Activated CD4-positive, alpha-beta T cell treated with anti-CD3 and anti-CD28 coated beads for 36 hours (primary cell): ENCODE measurements at places on chromosomes 5 and 9. TPM values are rescaled to one million over a fixed set of nuclear protein-coding genes. Genes with fewer than 3 reads are reported as not detected.
A peak's percentile ranks its signal among the peaks of the same experiment; 100 is the strongest.

The RLN2 gene
- 4.9 TPM for total RNA-seq

GRCh38 chr9:126327006-126327713 lies 531 bp downstream of the MVB12B start:
- peaks cover 36% of the 10 kb centered on the region for H3K4me1 ChIP-seq
- peaks cover 2% of the 10 kb centered on the region for H3K27me3 ChIP-seq
- peaks cover 2% of the 10 kb centered on the region for H3K36me3 ChIP-seq
- peak; percentile 33 for DNase-seq

- H3K36me3 ChIP-seq = no peaks in the 10 kb centered on the region
- H3K27me3 ChIP-seq = no peaks in the 10 kb centered on the region
- no peak overlapping the region for H3K27ac ChIP-seq
- no peaks in the 10 kb centered on the region for H3K4me1 ChIP-seq
These were observed 1738.8 kb downstream of the EFNA5 start for GRCh38 chr5:105931881-105932421.

The SLC6A3 gene
- total RNA-seq = not detected

DNA sequence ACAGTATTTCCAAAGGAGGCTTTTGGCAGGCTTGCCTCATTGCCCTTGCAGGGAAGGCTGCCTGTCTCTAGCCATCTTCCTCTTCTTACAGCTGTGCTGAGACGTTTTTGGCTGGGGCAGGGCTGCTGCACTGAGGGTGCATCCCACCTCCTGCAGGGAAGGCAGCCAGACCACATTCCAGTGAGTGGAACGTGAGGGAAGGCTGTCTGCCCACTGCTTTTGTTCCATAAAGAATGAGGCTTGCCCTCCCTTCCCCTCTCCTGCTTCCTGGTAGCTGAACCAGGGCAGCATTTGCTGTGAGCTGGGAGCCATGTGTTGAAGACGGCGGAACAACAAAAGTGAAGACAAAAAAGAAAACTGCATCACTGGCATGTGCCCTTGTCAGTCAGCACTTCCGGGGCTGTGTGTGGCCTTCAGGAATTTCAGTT lies 16.8 kb downstream of the MGAT1 start:
- H3K36me3 ChIP-seq = peaks cover 10% of the 10 kb centered on the region
- no peak for DNase-seq
- peaks cover 25% of the 10 kb centered on the region for H3K4me1 ChIP-seq
- H3K27ac ChIP-seq = peak overlapping the region; percentile 59

- H3K27me3 ChIP-seq = peaks cover 15% of the 10 kb centered on the region
- H3K4me3 ChIP-seq = peak overlapping the region; percentile 72
- peak; percentile 70 for DNase-seq
- H3K4me1 ChIP-seq = peaks cover 32% of the 10 kb centered on the region
- H3K27ac ChIP-seq = peak overlapping the region; percentile 20
These were observed 600 bp downstream of the ENC1 start for GRCh38 chr5:74639807-74640449.

DNA sequence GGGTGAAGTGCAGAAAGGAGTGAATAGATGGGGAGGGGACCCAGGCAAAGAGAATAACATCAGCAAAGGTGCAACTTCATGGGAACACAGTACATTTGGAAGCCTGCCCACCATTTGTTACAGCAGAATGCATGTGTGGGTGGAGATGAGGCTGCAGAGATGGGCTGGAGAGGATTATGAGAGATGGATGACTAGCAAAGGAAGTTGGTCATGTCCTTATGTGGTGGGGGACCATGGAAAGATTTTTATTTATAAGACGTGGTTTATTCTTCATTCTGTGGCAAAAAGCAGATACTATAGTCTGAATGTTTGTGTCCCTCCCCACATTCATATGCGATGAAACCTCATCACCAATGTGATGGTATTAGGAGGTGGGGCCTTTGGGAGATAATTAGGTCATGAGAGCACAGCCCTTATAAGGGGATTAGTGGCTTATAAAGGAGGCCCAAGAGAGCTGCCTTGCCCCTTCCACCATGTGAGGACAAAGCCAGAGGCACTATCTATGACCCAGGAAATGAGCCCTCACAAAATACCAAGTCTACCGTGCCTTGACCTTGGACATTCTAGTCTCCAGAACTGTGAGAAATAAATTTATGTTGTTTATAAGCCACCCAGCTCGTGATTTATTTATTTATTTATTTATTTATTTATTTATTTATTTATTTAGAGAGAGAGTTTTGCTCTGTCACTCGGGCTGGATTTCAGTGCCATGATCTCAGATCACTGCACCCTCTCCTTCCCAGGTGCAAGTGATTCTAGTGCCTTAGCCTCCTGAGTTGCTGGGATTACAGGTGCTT lies 483.7 kb downstream of the RAB3C start:
- no peak overlapping the region for H3K27ac ChIP-seq
- H3K27me3 ChIP-seq = peaks cover 2% of the 10 kb centered on the region
- H3K4me3 ChIP-seq = no peak overlapping the region
- no peak for DNase-seq
- no peaks in the 10 kb centered on the region for H3K36me3 ChIP-seq

- H3K4me1 ChIP-seq = no peaks in the 10 kb centered on the region
- no peaks in the 10 kb centered on the region for H3K36me3 ChIP-seq
- H3K27ac ChIP-seq = no peak overlapping the region
- DNase-seq = no peak
- no peaks in the 10 kb centered on the region for H3K27me3 ChIP-seq
These were observed 173.7 kb upstream of the POU5F2 start for GRCh38 chr5:93915142-93915553.
